ENCODE measurements at places on chromosomes 1 and 21.

DNA sequence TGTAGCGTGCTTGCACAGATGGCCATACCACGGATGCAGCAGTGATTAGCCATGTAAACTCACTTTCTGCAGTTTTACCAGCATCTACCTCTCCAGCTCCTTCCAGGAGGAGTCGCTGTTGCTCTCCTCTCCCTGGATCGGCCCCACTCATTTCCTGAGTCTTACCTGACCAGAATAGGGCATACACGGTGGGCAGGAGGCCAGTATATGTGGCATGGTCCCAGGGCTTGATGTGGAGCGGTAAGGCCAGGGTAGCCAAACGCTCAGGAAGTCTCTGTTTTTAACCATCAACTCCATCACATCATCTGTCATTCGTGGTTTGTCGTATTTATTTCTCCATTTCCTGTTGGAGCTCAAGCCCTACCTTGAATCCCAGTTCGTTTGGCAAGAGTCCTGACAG lies 163.4 kb upstream of the USP24 start:
- no peak for DNase-seq

DNA sequence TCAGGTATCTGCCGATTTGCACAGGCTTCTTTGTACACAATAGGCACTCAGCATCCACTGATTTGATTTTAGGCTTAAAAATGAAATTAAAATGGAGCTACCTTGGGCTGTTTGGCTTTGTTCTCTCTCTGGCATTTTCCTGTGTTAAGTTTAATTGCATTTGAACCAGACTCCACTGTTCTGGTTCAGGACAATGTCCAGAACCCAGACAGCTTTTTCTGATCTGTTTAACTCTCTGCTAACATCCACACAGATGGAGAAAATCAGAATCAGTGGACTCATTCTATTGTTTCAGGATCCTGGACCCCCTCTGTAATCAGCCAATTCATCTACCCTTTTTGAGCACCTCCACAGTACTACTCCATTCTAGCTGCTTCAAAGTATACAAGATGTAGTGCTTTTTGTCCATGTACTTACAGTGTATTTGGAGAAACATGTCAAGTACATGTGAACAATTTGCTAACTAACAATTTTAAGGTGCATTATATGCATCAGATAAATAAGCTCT lies 248.1 kb downstream of the PTBP2 start:
- DNase-seq: no peak

DNA sequence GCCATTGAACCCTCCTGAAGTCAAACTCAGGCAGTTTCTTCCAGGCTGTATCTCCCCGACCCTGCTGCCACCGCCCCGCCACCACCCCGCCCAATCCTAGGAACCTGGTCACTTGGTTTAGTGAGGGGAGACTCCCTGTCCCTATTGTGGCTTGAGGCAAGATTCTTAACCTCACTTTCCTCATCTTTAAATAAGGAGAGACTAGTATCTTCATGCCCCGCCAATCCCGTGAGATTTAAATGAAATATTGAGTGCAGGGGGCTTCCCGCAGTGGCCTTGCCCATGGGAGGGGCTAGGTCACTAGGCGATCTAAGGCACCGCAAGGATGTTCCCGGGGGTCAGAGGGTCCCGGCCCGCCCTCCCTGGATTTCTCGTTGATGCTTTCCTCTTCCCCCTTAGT lies 998 bp downstream of the KDF1 start:
- DNase-seq: no peak

GRCh38 chr1:67482733-67483482 lies 52.7 kb upstream of the SERBP1 start:
- DNase-seq: no peak

GRCh38 chr1:228359613-228360532 lies 46.8 kb downstream of the TRIM11 start:
- no peak for DNase-seq

All from AG04449 (cell line).